NCI-H187 (cell line): ENCODE measurements at places on chromosomes 16 and 17.

DNA sequence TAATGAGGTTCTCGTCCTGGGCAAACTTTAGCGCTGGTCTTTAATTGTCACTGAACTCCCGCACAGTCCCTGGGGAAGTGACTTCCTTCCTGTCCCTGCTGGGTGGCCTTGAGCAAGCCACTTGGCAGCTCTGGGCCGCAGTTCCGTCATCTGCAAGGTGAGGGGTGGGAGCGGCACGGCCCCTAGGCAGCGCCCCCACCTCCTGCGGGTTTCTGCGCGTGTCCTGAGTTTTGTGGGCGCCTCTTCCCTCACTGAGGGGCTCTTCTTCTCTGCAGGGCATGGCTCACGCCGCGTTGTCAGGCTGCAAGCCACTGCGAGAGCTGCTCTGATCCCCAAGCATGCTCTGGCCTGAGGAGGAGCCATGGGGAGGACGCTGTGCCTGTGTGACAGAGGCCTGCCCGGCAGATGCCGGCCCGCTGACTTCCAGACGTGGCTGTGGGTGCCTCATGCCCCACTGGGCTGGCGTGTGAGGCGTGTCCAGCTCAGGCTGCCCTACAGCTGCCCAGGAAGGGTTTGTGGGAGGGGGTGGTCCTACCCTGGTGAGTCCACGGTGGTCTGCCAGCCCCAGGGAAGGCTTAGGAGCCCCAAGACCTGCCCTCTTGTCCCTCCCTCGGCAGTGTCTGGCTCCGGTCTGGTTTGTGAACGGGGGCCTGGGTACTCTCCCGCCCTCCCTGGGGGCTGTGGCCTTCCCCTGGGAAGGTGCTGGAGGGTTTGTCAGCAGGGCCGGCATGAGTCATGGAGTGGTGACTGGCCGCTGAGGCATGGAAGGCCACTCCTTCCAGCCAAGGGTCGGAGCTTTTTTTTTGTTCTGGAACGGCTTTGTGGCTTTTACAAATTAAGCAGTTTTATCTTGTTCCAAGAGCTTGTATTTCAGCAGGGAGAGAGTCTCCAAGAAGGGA, 182.0 kb downstream of the SEC14L1 start:
- no peak for DNase-seq

- no peak for DNase-seq
Observed at GRCh38 chr16:49189286-49189685, 92.4 kb downstream of the CBLN1 start.

DNA sequence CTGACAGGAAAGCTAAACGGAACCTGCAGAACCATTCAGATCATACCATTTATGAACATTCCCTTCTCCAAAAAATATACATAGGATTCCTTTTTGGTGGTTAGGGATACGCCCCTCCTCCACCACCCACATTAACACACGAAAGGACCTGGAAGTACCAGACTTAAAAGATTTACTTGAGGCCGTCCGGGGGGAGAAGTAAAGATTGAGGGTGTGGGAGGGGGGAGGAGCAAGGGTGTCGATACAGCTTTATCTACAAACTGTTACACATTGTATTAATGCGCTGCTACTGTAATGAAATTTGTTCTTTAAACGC, 537 bp downstream of the PALB2 start:
- no peak for DNase-seq

DNA sequence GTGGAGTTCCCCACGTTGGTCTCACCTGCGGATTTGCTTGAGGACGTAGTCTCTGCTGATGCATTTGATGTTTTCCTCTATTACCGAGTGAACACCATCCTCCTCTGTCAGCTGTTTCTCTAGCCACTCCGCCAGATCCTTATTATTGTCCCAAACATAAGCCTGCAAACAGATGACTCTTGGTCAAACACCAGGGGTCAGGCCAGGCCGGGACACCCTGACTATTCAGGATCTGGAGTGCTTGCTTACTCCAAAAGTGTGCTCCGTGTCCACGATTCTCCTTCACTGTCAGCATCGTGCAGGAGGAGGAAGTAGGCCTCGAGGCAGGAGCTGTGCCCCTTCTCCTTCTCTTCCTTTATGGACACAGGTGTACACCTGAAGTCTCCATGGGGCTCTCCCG, 140.2 kb downstream of the AATF start:
- no peak for DNase-seq
